ENCODE measurements at places on chromosomes 6 and 20.

- DNase-seq = no peak
These were observed 293.1 kb downstream of the CDH4 start for GRCh38 chr20:61544910-61545889.

DNA sequence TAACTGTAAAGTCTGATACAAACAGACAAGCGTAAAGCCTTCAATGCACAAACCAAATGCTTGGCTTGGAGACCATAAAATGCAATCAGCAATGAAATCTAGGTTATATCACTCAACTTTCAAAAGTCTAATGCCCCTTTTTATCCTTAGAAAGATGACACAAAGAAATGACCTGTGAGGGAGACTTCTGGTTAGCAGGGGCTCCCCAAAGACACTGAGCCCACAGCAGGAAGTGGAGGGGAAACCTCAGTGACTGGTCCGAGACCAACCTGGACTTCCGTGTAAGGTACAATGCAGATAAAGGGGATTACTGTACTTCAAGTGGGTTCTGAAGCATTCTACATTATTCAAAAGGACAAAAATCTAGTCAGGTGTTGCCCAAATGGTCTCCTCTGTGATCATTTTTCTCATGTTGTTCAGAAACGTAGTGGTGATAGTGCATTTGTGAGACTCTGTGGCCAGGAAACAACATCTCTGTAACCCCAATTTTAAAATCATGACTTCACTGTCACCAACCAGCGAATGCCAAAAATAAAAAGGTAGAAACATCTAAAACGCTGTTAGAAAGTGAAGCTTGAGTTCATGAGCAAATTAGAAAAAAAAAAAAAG lies 88.2 kb downstream of the HIVEP2 start:
- peak; percentile 55 for DNase-seq

- no peak for DNase-seq
These were observed 24.8 kb downstream of the GRM4 start for GRCh38 chr6:34120953-34121675.

DNA sequence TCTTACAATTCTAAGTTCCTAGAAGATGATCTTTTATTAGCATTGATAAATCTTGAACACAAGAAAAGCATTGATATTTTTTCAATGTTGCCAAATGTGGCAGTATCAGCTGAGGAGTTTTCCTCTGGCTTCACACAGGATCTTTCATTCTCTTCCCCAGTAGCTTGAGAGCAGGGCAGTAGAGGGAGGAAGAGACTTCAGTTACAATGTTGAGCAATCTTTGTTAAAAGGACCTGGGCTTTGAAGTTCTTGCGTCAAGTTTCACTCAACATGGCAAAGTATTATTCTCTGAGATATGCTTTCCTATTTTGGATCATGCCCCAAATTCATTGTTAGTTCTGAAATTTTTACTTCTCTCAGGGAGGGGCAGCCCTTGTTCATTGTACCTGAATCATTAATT lies 238.0 kb downstream of the COL12A1 start:
- DNase-seq = no peak

DNA sequence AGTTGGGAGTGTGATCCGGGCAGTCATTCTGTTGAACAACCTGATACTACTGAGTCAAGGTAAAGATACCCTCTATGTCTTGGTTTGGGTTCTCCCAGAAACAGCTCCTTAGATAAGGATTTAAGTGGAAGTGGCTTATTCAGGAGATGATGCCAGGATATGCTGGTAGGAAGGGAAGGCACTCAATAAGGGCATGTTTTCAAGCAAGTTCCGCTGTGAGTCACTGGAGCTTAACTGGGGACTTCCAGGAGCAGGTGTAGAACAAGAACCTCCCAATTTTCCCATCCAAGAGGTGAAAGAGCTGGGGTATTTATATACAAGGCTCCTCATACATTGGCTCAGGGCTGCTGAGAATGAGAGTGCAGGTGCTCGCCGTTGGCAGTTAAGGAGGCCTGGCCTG lies 218.6 kb downstream of the AKAP7 start:
- DNase-seq = no peak

Measured in activated T-cell treated with anti-CD3 and anti-CD28 coated beads, Interleukin-2, amount 50 U/mL, for 48 hours (primary cell).